Stimulated activated CD4-positive, alpha-beta T cell treated with anti-CD3 and anti-CD28 coated beads, TNF-alpha, amount 100 ng/mL, for 1 hour (primary cell): ENCODE measurements at places on chromosomes 5 and 9.

DNA sequence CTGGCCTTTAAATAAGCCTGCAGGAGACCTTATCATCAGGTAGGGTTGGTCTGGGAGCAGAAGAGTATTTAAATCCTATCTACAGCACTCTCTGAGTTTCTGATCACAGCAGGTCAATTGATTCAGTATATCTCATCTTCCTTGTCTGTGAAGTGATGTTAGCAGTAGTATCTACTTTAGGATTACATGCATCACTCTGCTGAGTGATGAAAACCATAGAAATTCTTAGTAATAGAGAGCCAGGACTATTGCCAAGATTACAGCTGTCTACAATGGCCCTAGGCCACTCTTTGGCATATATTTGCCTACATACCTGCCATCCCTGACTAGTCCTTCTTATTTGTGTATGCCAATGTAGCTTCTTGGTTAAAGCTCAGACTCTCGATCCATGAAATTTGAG lies 183.8 kb downstream of the ASTN2 start:
- no peak for DNase-seq

GRCh38 chr9:85112391-85112790 lies 442.9 kb downstream of the NTRK2 start:
- no peak for DNase-seq

DNA sequence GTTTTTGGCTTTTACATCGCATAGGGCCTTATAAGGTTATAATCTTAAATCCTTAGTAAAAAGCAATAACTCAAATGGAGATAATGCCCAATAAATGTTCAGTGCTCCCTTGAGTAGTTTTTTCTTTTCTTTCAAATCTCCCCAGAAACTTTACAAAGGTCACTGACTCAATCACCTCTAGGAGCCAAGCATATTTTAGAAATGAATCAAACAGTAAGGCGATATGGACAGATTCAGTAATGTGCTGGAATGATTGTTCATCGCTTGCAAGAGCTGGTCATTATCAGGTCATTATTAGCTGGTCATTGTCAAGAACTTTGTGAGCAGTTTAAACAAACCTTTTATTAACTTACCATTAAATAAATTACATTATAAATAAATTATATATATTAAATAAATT lies 130.4 kb upstream of the SLIT3 start:
- DNase-seq: no peak

DNA sequence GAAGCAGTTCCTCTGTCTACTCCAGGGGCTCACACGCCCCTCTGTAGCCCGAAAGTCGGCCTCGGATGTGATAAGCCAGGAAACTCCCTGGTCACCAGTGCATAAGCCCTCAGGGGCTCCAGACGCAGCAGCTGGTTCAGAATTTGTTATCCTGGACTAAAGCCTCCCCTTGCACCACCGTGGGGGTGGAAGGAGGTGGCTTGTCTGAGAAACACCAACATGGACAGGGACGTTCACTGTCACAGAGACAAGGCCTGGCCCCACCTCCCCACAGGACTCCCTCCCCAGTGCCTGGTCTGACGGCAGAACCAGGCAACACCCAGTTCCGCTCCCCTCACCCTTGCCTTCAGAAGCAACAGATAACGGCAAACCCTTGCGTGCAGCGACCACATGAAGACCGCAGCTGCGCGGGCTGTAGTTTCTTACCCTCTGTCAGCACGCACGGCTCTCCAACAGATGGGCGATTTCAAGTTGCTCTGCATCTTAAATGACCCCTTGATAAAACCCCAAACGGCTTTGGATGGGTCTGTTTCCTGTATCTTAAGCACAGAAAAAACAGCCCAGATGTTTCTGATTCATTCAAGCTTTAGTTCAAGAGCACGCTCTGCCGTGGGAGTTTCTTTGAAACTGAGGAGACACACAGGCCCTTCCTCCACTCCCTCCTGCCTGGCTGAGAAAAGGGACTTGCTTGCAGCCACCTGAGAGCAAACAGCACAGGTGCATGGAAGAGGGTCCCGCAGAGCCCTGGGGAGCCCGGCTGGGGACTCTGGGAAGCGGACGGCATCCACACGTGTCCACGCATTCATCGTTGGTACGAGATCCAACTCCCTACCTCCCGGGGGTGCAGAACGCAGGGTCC lies 44.7 kb upstream of the NKD2 start:
- no peak for DNase-seq

DNA sequence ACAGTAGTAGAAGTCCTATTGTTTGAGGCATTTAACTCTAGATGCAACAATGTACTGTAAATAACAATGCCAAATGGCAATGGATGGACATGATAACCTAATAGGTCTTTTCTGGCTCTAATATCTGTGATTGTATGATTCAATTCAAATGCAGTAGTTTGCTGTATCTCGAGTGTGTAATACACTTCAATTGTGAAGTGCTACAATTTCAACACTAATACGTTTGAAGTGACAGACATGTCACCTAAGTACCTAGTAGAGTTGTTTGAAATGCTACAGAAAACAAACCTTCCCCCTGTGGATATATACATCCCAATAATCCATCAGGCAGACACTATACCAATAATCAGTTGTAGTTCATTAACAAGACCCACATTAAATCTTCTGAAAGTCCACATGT lies 305.9 kb upstream of the ITGA1 start:
- no peak for DNase-seq

GRCh38 chr5:176739461-176740051 lies 70.8 kb upstream of the UNC5A start:
- DNase-seq: no peak

- no peak for DNase-seq
These were observed 132.4 kb upstream of the NIPBL start for GRCh38 chr5:36743891-36744772.

DNA sequence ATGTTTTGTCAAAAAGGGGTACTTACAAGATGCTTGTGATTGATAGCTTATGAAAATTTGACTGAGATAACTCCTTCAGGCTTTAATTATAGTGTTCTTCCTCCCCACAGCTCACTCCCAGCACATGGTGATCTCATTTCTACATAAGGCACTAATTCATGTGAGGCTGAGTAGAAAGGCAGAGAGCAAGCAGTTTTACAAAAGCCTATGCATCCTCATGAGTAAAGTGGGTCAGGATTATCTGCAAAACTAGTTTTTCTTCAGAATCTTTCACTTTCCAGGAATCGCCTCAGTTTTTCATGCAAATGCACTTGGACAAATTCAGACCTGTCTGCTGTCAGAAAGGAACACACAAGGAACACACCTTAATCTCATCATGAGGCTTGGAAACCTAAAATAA lies 92.1 kb upstream of the FBN2 start:
- no peak for DNase-seq

DNA sequence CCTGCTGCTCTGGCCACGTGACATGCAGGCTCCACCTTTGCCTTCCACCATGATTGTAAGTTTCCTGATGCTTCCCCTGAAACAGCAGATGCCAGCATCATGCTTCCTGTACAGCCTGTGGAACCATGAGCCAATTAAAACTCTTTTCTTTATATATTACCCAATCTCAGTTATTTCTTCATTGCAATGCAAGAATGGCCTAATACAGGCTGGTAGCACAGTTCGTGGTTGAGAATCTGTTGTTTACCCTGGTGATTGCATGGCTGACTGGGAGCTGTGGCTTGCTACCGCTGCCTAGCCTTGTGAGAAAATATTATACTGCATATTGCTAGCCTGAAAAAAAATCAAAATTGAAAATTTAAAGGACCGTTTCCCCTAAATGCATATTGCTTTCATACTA lies 44.8 kb upstream of the PTPN3 start:
- no peak for DNase-seq

DNA sequence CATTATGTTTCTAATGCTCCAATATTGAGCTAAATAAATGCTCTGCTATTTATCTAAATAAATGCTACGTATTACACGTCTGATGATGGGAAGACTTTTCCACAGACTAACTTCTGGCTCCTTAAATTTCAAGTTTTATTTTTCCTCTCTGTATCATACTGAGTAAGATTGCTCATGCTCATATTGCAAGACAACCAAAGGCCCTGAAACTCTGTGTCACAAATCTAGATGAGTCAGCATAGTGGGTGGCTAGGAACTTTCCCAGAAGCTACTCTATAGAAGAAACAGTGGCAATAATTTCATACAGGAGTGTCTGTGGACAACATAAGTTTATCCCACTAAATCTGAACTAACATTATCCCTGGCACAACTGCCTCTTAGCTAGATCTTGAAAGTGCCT lies 53.0 kb upstream of the RFX3 start:
- DNase-seq: no peak

DNA sequence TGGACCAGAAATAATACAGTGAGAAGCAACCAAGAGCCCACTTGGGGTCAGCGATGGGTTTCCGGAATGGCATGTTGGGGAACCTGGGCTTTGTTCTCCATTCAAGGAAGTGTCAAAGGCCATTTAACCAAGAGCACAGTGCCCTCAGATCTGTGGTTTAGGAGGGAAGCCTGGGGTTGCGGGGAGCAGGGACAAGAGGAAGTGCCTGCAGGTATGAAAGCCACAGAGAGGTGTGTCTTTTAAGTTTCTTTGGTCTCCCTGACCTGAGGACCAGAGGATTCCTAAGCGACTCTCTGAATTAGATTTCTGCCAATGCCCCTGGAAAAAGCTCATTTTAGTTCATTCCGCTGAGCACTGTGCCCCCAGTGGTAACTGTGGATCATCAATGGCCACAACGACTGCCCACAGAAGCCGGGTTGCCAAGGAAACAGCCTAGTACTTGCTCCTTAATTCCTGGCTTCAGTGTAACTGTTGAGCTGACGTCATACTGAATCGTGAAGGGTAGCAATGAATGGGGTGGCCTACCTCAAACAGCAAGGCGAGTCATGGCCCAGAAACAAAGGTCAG lies 107.3 kb upstream of the SPIN1 start:
- DNase-seq: no peak

- no peak for DNase-seq
These were observed 530.4 kb downstream of the ACTL7B start for GRCh38 chr9:108325406-108325805.

DNA sequence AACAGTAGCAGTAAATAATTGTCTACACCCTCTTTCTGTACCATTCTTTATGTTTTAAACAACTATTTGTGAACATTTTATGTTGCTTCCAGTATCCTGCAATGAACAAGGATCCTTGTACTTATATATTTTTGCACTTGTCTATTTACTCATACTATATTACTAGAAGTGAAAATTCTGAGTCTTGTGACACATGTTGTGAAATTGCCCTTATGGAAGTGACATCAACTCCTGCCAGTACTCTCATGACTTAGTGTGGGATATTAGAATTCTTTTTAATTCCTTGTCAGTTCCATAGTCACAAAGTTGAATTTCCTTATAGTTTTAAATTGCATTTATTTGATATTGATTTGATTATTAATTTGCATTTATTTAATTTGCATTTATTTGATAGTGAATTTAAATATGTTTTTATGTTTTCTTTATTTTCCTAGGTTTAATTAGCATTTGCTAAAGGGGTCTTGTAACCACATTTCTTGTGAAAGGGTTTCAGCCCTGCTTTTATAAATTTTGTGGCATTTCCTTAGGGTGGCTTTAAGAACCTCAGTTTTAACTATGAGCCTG lies 27.7 kb downstream of the PARP8 start:
- no peak for DNase-seq

- no peak for DNase-seq
These were observed 12.9 kb downstream of the RGMB start for GRCh38 chr5:98786191-98786853.

- no peak for DNase-seq
These were observed 5.7 kb upstream of the TRAF2 start for GRCh38 chr9:136880651-136881050.

DNA sequence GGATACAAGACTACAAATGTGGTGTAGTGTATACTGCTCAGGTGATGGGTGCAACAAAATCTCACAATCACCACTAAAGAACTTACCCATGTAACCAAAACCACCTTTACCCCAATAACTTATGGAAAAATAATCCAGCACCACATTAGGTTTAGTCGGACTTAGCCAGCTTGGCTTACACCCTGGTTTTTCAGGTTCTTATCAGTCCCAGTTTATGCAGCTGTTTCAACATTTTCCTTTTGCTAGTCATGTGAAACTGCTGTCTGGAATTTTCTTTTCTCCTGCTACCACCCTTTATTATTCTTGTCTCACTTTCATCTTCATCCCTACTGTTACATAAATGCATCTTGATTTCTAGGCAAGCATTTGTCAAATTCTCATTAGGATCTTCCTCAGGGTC lies 51.5 kb downstream of the STK32A start:
- DNase-seq: no peak

- no peak for DNase-seq
These were observed 178.2 kb upstream of the IRX1 start for GRCh38 chr5:3417376-3417943.

- DNase-seq: no peak
These were observed 20.3 kb downstream of the NEK6 start for GRCh38 chr9:124278054-124278540.

- DNase-seq: no peak
These were observed 82.6 kb upstream of the COL5A1 start for GRCh38 chr9:134559013-134559412.

- no peak for DNase-seq
These were observed 112.3 kb downstream of the GCNT1 start for GRCh38 chr9:76571288-76571687.

GRCh38 chr5:129977810-129978209 lies 73.5 kb downstream of the CHSY3 start:
- DNase-seq: no peak

DNA sequence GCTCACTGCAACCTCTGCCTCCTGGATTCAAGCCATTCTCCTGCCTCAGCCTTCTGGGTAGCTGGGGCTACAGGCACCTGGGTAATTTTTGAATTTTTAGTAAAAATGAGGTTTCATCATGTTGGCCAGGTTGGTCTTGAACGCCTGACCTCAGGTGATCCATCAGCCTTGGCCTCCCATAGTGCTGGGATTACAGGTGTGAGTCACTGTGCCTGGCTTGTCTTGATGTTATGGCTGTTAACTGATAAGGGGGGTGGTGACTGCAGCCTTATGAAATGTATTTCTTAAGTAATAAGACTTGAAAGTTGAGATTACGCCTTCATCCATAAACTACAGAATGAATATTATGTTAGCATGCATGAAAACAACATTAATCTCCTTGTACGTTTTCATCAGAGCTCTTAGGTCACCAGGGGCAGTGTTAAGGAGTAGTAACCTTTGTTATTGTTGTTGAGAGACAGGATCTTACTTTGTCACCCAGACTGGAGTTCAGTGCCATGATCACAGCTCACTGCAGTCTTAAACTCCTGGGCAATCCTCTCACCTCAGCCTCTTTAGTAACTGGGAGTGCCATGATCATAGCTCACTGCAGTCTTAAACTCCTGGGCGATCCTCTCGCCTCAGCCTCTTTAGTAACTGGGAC lies 148.3 kb downstream of the ATP10B start:
- no peak for DNase-seq

GRCh38 chr5:82234885-82235284 lies 43.3 kb downstream of the RPS23 start:
- DNase-seq: no peak

DNA sequence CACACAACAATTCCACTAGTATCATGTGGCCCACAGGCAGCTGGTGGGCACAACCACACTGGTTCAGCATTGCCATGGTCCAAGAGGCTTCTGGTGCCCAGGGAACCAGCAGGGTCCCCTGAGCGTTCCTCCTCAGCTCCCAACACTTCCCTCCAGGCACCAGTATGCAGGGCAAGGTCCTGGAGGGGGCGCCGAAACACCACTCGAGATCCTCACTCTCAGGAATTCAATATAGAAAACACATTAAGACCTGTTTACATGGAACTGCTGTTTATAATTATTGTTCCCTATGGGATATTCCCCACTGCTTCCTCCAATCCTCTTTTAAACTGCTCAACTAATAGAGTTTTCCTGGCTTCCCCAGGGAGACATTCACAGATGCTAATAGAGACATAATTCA lies 91.9 kb upstream of the GABRP start:
- no peak for DNase-seq
